NT2/D1 (cell line): ENCODE measurements at places on chromosomes 4 and X.

- no peak for DNase-seq
Observed at GRCh38 chrX:96619588-96619987, 65.1 kb upstream of the DIAPH2 start.

DNA sequence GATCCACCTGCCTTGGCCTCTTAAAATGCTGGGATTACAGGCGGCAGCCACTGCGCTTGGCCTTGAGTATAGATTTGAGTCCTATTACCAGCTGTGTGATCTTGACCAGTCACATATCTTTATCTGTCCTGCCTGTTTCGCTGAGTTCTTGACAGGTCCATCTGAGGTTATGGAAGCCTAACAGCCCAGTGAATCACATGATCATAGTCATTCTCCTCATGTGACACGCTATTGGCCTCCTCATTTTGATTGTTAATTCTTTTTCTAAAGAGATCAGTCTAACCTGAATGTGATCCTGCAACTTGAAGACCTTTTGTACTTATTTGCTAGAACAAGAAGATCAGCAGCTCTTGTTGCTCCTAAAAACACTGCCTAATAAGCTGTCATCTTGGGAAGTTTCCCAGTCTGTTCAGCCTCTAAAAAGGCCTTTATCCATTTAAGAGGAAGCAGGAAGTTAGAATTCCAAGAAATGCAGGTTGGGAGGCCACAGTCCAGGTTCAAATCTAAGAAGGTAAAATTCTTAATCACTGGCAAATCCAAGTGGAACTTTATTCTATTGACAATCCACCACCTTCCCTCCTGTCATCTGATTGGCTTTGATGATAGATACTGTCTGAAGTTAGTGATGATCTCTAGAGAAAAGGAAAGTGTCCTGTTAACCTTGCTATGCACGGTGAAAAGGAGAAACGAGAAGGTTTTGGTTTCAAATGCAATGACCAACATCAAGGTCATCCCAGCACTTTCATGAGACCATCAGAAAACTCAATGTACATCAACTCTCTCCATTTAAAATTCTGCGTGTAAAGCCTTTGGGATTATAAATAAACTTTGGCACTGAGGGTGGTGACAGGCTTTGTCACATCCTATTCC is 86.9 kb downstream of the CHRNA9 start:
- no peak for DNase-seq

DNA sequence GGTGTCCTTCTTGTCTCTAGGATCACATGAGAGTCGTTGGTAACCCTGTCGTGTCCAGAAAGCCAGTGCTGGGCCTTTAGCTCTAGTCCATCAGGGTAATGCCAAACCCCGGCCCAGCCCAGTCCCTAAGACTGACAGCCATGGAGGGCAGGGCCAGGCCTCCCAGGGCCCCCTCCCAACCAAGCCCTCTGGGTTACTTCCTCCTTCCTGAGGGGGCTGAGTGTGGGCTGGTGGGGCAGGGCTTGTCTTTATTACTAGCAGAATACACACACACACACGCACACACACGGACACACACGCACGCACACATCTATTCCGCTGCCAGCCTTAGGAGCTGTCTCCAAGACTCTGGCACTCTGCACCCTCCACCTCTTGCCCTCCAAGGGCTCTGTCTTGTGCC is 35.6 kb upstream of the CDKN2AIP start:
- DNase-seq, result no peak

GRCh38 chrX:154487518-154488290 is 1.3 kb upstream of the UBL4A start:
- no peak for DNase-seq

DNA sequence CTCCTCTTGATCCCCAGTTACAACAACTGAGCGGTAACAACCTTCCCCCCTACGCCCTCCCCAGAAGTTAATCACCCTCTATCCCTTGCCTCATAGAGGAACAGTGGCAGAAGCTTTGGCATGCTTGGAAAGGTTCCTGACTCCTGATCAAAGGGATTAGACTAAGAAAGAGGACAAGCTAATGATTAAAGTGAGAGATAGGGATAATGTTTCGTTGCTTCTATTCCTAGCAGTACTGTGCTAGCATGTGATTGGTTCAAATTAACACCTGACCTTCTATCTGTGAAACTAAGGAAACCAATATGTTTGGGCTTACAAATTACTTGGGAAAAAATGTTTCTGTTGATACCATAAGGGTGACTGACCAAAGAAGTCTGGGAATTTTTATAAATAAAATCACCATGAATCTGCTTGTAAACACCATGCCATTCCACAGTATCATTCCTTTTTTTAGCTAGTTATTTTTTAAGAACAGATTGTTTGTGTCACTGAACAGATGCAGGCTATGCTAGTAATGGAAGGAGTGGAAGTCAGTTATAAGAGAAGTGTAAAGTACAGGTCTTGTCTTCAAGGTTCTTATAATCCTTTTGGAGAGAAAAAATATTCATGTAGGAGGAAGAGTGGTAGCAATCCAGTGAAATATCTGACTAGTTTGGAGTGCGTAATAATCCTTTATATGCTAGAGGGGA is 11.3 kb upstream of the ATP1B4 start:
- no peak for DNase-seq

DNA sequence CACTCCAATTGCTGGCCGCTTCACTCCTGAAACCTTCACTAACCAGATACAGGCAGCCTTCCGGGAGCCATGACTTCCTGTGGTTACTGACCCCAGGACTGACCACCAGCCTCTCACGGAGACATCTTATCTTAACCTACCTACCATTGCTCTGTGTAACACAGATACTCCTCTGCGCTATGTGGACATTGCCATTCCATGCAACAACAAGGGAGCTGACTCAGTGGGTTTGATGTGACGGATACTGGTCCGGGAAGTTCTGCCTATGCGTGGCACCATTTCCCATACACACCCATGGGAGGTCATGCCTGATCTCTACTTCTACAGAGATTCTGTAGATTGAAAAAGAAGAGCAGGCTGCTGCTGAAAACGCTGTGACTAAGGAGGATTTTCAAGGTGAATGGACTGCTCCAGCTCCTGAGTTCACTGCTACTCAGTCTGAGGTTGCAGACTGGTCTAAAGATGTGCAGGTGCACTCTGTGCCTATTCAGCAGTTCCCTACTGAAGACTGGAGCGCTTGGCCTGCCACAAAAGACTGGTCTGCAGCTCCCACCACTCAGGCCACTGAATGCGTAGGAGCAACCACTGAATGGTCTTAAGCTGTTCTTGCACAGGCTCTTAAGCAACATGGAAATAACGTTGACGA is 35.8 kb upstream of the PRDM8 start:
- no peak for DNase-seq

DNA sequence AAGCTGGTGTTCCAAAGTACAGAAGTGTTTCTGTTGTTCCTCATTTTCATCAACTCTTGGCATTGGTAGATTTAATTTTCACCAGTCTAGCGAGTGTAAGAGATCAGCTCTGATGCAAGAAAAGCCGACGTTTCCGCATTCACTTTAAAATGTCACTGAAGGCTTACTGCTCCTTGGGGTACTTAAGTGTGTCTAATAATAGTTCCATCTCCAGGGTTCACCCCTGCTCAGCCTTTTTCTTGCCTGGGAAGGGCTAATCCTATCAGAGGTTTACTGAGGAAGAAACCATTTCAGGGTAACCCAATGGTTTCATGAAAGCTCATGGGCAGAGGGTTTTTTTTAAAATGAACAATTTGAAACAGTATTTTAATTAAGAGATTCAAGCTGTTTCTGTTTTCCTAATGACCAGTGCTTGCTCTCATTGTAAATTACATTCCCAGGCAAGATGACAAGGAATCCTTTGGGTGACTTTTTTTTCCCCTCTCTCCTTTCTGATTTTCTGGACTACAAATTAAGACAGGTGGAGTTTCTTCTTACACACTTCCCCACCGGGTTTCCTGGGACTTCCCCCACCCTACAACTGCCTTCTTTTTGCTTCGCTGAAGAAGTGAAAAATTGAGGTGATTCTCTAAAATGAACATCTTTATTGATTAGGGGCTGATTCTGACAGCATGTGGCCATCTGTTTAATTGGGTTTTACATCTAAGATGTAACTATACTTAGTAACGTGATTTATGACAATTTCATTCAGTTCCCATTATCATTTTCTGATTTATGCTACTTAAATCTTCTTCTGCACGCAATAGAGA is 78.7 kb upstream of the CBLL2 start:
- DNase-seq, result no peak

DNA sequence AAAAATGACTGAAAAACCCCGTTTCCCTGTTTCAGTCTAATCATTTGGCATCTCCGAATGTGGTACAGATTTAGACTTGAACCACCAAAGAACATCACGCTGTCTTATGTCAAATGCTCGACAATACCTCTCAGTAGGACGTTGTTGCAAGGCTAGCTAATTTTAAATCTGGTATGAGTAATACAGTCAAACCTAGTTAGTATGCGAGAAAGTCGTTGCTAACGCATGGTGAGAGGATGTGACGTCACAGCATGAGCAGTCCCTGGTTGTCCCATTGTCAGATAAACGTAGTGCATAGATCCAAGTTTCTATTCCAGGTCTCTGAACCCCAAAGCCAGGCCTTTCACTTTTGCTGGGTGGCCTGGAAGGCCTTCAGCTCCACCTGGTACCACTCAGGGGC is 44.7 kb downstream of the SETD7 start:
- DNase-seq, result no peak

DNA sequence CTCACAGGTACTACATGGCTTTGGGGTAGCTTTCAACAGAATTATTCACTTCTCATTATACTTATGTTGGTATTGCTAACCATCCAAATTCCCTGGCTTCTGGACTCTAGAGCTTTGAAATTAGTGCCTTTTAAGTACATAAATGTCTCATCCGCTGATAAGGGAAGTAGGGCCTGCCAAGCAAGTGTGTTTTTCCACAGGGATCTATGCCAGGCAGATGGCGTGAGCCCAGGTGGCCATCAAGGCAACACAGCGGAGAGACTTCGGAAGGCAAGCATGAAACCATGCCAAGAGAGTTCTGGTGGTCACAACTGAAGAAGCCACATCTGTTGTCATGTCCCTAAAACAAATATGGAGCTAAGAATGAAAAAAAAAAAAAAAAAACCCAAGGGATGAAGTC is 503.1 kb upstream of the LCORL start:
- no peak for DNase-seq
